ENCODE measurements at places on chromosomes 12 and 14. TPM values are rescaled to one million over a fixed set of nuclear protein-coding genes. Genes with fewer than 3 reads are reported as not detected.
A peak's percentile ranks its signal among the peaks of the same experiment; 100 is the strongest.

The TAC3 gene
- total RNA-seq = not detected

The ENDOU gene
- not detected for total RNA-seq

The PCED1B gene
- total RNA-seq = 13.1 TPM

GRCh38 chr12:46269429-46270241 lies 792 bp upstream of the SLC38A1 start:
- no peak for DNase-seq

The CLEC4D gene
- total RNA-seq = not detected

The MYH6 gene
- not detected for total RNA-seq

The OR4M1 gene
- total RNA-seq = not detected

The DIO2 gene
- 27.3 TPM for total RNA-seq

GRCh38 chr14:60327447-60328331 lies 78.7 kb downstream of the PPM1A start:
- no peak for DNase-seq

- peak; percentile 12 for DNase-seq
Measured at GRCh38 chr14:21039585-21040369, 2.4 kb upstream of the RNASE7 start.

GRCh38 chr14:23589606-23590005 lies 11.0 kb upstream of the JPH4 start:
- no peak for DNase-seq

GRCh38 chr12:99386907-99387306 lies 260.6 kb upstream of the GARIN6 start:
- DNase-seq = peak; percentile 5

The LRRC10 gene
- not detected for total RNA-seq

- DNase-seq = no peak
Measured at GRCh38 chr12:127411166-127411915, 855.6 kb upstream of the TMEM132C start.

DNA sequence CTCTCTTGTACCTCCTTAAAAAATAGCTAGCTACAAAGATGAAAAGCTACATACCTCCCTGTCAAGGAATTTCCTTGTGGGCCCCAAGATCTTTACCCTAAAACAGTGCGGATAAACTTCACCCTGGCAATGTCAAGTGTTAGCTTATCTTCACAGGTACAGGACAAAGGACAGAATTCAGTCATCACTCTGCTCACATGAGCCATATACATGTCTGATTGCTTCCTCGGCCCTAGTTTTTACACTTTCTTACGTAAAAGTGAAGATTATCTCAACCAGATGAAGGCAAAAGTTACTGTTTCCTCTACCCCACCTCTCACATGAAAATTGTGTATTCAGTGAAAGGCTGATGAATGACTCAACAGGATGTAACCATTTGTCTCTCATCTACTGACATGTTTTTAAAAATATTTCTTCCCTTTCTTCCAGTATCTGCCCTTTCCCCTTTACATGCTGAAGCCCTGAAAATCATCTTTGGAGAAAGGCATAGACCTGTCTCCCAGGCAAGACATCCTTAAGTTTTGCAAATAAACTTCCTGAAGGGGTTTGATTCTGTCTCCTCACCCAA lies 890.1 kb downstream of the GALC start:
- no peak for DNase-seq

The DEGS2 gene
- not detected for total RNA-seq

- DNase-seq = no peak
Measured at GRCh38 chr12:20585913-20586312, 109.2 kb upstream of the SLCO1C1 start.

The AEBP2 gene
- 17.0 TPM for total RNA-seq

DNA sequence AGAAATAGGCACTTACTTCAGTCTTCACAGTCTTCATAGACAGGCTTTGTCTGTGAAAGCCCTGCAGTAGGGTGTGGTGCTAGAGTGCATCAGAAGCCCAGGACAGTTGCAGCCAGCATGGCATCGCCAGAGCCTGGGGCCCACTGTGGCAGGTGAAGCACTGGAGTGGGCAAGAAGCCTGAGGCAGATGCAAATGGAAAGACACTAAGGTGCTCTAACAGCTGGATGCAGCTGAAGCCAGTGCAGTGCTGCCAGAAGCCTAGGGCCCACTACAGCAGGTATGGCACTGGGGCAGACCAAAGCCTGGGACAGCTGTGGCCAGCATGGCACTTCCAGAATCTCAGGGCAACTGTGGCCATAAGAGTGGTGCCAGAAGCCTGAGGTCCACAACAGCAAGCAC lies 358.6 kb downstream of the SYT1 start:
- DNase-seq = no peak

The SCN8A gene
- 4.3 TPM for total RNA-seq

The CFAP251 gene
- 13.8 TPM for total RNA-seq

- no peak for DNase-seq
Measured at GRCh38 chr14:75068294-75069120, 934 bp upstream of the ZC2HC1C start.

GRCh38 chr14:23047034-23047634 lies 5.1 kb downstream of the PSMB11 start:
- peak; percentile 64 for DNase-seq

- DNase-seq = no peak
Measured at GRCh38 chr12:25502118-25502517, 51.0 kb downstream of the LMNTD1 start.

DNA sequence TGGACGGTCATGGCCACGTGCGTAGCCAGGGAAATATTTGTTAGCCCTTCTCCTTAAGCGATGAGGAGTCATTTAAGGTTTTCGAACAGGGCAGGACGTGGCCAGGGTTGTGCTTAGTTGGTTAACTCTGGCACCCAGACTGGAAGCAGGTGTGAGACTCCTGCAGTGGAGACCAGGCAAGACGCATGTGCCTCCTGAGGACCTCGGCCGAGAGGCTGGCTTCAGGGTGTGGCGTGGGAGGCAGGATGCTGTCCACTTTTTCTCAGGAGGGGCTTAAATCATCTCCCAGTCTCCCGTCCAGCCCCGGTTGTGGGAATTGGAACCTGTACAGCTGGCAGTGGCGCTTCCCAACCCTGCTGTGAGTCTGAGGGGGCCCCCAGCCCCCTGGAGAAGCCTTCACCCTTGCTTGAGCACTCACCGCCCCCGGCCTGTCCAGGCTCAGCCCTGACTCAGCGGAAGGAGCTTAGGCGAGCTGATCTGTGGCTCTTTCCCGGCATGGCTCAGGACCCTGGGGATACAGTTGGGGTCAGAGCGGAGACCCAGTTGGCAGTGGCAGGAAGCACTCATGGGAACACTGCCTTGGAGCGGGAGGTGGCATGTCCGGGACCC lies 46.3 kb upstream of the TSPAN9 start:
- DNase-seq = no peak

- DNase-seq = no peak
Measured at GRCh38 chr12:112901271-112901670, 5.5 kb upstream of the OAS1 start.

DNA sequence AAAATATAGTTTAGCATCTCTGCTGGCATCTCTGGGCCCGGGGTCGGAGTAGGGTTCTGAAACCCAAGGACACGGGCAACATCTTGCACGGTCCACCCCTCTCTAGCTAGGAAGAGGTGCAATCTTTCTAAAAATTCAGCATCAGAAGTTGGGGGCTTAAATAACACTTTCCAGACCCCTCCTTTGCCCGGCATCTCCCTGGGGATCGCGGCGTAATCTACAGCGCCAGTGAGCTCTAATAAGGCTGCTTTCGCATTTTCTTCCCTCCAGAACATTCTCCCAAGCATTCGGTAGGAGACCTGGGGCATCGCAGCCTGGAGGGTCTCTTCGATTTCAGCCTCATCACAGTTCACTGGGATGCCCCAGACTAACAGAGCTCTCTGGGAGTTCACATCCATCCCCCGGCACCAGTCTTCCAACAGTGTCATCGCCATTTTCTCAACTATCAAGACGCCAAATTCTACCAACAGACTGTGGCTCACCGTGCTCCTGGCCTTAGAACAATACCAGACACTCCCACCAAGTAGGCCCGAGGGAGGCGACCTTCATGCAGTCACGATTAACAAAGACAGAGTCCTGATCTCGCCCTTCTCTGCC lies 880 bp downstream of the PNMA1 start:
- peak; percentile 16 for DNase-seq

GRCh38 chr12:19276767-19277166 lies 147.2 kb downstream of the PLEKHA5 start:
- DNase-seq = no peak

GRCh38 chr14:94020267-94020666 lies 5.9 kb upstream of the OTUB2 start:
- DNase-seq = no peak

DNA sequence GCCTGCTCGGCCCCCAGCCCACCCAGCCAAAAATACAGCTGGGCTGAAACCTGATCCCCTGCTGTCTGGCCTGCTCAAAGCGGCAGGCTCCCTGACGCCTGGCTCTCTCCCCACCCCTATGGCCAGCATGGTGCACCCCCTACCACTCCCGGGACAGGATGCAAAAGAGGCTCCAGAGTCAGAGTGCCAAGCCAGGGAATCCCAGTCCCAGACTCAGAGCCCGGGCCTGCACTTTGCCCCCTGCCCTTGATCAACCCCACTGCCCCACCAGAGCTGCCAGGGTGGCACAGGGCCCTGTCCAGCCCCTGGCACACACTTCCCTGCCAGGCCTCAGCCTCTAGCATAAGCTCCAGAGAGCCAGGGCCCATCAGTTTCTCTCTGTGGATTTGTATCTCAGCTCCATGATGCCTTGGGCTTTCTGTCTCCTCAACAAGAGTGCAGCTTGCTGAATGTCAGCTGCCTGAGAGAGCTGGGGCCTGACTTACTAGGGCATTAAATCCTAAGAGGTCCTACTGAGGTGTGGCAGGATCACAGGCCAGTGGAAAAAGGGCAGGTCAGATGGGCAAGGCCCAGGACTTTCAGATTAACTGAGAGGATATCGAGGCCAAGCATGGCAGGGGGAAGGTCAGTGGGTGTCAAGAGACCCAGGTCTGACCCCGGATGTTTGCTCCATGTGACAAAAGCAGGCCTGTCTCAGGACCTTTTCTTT lies 13.9 kb downstream of the ACVRL1 start:
- DNase-seq = no peak

The EPS8 gene
- 29.4 TPM for total RNA-seq

DNA sequence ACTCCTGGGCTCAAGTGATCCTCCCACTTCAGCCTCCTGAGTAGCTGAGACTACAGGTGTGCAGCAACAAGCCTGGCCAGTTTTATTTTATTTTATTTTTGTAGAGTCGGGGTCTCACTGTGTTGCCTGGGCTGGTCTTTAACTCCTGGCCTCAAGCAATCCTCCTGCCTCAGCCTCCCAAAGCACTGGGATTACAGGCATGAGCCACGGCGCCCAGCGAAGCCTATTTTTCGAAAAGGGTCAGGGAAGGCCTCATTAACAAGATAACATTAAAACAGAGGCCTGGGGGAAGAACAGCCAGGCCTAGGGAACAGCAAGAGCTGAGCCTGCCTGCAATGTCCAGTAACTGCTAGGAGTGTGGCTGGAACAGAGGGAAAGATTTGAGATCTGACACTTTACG lies 36.1 kb upstream of the VRK1 start:
- no peak for DNase-seq

DNA sequence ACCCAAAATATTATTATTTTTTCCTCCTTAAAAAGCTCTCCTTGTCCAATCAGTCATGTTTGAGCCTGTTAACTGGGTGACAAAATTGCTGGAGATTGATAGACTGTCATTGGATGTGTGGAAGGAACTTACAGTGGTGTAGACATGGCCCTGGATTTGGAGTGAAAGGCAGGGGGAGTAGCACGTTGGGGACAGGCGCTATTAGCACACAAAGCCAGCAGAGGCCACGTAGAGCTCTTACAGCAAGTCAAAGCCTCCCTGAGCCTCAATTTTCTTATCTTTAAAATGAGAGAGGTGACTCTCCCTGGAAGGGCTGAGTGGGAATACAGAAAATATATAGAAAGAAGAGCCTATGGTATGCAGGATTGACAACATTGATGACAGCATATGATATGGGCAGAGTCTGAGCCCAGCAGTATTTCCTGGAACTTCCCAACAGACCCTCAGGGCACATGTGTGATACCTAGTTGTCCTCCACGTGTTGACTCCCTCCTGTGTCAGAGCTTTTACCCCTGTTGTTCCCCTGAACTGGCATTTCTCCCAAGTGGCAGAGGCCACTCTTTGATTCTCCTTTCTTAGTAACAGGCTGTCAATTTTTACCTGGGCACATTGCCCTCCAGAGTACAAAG lies 504.9 kb downstream of the VRK1 start:
- DNase-seq = no peak

DNA sequence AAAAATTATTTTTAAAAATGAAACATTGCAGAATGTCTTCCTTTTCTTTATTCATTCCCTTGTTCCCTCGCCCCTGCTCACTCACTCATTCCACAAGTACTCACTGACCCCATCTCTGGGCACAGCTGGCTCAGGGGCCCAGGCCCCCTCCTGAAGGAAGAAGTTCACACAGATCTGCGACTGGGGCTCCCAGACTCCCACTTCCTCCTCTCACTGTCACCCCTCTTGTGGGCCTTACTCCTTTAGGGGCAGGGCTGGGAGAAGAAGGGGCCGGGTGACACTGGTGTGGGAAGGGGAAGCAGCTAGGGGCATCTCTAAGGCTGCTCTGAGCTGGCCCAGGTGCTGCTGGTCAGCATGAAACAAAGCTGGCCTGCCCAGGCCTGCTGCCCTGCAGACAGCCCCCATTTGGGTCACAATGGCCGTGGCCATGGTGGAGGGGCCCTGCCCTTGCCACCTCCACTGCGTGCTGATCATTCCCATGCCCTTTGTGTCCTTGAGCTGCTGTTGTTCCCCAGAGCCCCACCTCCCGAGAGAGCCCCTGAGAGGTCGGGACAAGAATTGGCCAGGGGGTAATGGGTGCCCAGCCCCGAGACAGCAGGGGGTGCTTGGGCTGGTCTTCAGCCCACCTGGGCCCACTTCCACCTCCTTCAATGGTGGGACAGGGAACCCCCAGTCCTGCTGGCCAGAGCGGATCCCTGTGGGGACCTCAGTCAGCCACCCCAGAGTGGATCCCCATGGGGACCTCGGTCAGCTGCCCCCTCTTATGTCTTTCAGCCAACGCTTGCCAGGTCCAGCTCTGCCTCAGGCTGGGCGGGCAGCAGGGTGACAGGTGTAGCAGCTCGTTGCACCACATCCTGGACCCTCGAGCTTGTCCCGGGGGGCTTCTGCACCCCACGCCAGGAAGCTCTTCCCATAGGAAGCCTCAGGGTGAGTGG lies 212.4 kb upstream of the C14orf180 start:
- no peak for DNase-seq

GRCh38 chr14:50355692-50356091 lies 41.0 kb downstream of the CDKL1 start:
- no peak for DNase-seq

The GLIPR1L1 gene
- total RNA-seq = not detected

The MAP1LC3B2 gene
- total RNA-seq = not detected
